Activated CD4-positive, alpha-beta memory T cell treated with anti-CD3 and anti-CD28 coated beads for 36 hours (primary cell): ENCODE measurements at places on chromosomes 12 and 14. TPM values are rescaled to one million over a fixed set of nuclear protein-coding genes. Genes with fewer than 3 reads are reported as not detected.

Gene TMEM121
- total RNA-seq = 10.2 TPM

Gene PTCSC3
- not detected for total RNA-seq

Gene KRT76
- total RNA-seq = not detected

Gene GPR132
- 33.4 TPM for total RNA-seq

Gene LRRK2
- 0.21 TPM for total RNA-seq

Gene GALNT16
- not detected for total RNA-seq

Gene CFAP251
- 1.6 TPM for total RNA-seq

Gene IAPP
- not detected for total RNA-seq

Gene GNPNAT1
- 30.4 TPM for total RNA-seq

Gene PPP1CC
- total RNA-seq = 334 TPM

Gene SRSF9
- total RNA-seq = 221 TPM

Gene KCNJ8
- total RNA-seq = not detected

Gene MGST1
- not detected for total RNA-seq

Gene LRRC10
- total RNA-seq = not detected

- peak; percentile 75 for DNase-seq
- no peaks in the 10 kb centered on the region for H3K27me3 ChIP-seq
- peaks cover 64% of the 10 kb centered on the region for H3K4me1 ChIP-seq
- H3K27ac ChIP-seq = no peak overlapping the region
- no peak overlapping the region for H3K4me3 ChIP-seq
Observed at GRCh38 chr12:101823891-101824290, 6.9 kb downstream of the GNPTAB start.

DNA sequence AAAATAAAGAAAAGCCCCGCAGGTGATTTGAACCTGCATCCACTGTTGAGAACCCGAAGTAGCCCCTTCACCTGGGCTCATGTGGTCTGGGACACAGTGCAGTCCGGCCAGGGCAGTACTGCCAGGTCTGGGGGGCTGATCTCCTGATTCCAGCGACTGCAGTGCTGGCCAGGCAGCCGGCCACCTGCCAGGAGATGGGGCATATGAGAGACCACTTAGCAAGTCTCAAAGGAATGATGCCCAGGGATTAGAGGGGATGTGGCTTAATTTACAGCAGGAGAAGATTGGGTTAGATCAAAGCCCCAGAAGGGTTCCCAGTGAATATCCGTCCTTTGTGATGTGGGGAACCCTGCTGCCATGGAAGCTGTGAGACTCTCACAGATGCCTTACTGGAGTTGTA lies 113.3 kb downstream of the PRMT8 start:
- H3K4me1 ChIP-seq = no peaks in the 10 kb centered on the region
- no peak for DNase-seq
- H3K27me3 ChIP-seq = no peaks in the 10 kb centered on the region
- H3K27ac ChIP-seq = no peak overlapping the region
- H3K4me3 ChIP-seq = no peak overlapping the region
- H3K36me3 ChIP-seq = peaks cover 4% of the 10 kb centered on the region

DNA sequence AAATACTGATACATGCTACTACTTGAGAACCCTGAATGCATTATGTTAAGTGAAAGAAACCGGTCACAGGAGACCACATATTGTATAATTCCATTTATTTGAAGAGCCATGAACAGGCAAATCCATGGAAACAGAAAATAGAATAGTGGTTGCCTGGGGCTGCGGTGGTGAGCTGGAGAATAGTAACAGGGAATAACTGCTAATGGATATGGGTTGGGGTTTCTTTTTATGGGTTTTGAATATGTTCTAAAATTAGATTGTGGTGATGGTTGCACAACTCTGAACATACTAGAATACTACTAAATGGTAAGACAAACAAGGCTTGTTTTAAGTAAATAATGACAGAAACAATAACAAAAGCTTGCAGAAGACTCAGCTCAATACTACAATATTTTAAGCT lies 293.0 kb downstream of the BTG1 start:
- no peak overlapping the region for H3K4me3 ChIP-seq
- no peaks in the 10 kb centered on the region for H3K36me3 ChIP-seq
- peaks cover 26% of the 10 kb centered on the region for H3K4me1 ChIP-seq

DNA sequence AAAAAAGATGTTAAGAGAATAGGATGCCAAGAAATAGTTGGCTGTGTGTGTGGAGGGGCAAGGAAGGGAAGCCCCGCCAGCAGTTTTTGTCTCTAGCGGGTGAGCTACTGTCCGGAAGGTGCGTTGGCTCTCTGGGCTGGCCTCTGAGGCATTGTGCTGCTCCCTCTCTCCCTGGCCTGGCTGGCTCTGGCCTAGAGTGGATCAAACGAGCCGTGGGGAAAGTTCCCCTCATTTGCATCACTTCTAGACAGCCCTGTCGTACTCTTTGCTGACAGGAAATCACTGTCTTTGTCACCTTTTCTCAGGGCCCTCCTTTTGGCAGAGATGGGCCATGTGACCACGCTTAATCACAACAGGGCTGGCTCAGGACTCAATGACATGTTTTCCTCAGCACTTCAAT lies 236.1 kb upstream of the NPAS3 start:
- DNase-seq = peak; percentile 62
- H3K36me3 ChIP-seq = no peaks in the 10 kb centered on the region
- peaks cover 7% of the 10 kb centered on the region for H3K4me1 ChIP-seq
- no peak overlapping the region for H3K4me3 ChIP-seq
- H3K27me3 ChIP-seq = no peaks in the 10 kb centered on the region

- H3K27me3 ChIP-seq = peaks cover 11% of the 10 kb centered on the region
- H3K27ac ChIP-seq = no peak overlapping the region
- no peak for DNase-seq
- no peak overlapping the region for H3K4me3 ChIP-seq
- no peaks in the 10 kb centered on the region for H3K36me3 ChIP-seq
Observed at GRCh38 chr12:107126796-107127481, 33.6 kb upstream of the CRY1 start.

DNA sequence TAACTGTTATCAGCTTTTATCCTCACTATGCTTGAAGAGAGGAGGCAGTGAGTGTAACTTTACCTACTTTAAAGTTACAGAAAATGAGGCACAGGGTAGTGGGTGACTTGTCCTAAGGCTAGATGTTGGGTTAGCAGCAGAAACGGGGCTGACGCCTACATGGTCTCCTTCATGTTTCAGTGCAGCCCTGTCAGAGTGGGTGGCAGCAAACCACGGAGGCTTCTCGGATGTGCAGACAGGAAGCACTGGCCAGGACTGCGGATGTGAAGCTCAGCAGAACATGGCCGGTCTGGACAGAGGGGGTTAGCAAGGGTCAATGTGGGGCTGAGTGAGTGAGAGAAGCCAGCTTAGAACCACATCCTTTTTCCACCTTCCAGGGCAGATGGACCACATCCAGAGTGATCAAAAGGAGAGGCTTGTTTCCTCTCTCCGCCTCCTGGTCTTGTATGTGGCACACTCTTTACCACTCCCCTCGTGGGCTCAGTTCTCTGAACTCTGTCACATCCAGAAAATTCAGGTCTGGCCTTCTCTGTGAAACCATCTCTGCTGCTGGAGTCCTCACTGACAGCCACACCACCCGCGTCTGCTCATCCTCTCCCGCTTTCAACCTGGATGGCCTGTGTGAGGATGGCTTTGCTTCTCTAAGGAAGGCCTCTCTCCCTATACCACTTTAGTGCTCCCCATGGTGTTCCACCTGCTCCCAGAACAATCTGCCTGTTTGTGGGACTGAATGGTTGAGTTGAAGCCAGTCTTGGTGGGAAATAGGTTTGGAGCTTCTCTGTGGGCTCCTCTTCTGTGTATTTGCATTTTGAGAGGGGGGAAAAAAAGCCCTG lies 14.1 kb downstream of the SUSD6 start:
- peak overlapping the region; percentile 71 for H3K4me3 ChIP-seq
- H3K27me3 ChIP-seq = no peaks in the 10 kb centered on the region
- H3K27ac ChIP-seq = peak overlapping the region; percentile 96
- peak; percentile 92 for DNase-seq
- peaks cover 12% of the 10 kb centered on the region for H3K36me3 ChIP-seq
- peaks cover 96% of the 10 kb centered on the region for H3K4me1 ChIP-seq

- H3K4me3 ChIP-seq = no peak overlapping the region
- H3K4me1 ChIP-seq = no peaks in the 10 kb centered on the region
- DNase-seq = no peak
Observed at GRCh38 chr12:55043542-55043941, 23.8 kb downstream of the NEUROD4 start.

DNA sequence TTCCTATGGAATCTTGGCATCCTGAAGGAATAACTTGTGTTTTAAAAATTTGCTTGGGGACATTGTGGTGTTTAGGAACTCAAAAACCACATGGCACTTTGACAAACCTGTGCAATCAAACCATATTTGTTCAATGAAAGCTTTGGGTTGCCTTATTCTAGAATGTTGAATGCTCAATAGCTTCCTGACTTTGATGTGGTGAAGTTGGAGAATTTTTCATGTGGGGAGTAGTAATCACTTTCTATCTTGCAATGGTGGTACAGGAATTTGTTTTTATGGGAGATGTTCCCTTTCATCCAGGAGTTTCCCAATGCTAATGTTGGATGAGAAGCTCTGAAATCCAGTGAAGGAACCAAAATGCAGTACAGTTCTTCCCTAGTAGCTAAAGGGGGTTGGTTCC lies 42.2 kb upstream of the LDHB start:
- H3K4me3 ChIP-seq = no peak overlapping the region
- H3K36me3 ChIP-seq = no peaks in the 10 kb centered on the region
- no peak overlapping the region for H3K27ac ChIP-seq
- DNase-seq = no peak
- H3K27me3 ChIP-seq = no peaks in the 10 kb centered on the region
- H3K4me1 ChIP-seq = peaks cover 12% of the 10 kb centered on the region

GRCh38 chr14:75041613-75042012 lies 9.7 kb downstream of the MLH3 start:
- DNase-seq = no peak
- H3K27me3 ChIP-seq = no peaks in the 10 kb centered on the region

- H3K4me1 ChIP-seq = peaks cover 37% of the 10 kb centered on the region
- H3K27me3 ChIP-seq = no peaks in the 10 kb centered on the region
- H3K36me3 ChIP-seq = peaks cover 10% of the 10 kb centered on the region
- no peak overlapping the region for H3K4me3 ChIP-seq
- no peak for DNase-seq
Observed at GRCh38 chr12:92605621-92606170, 97.1 kb upstream of the PLEKHG7 start.

GRCh38 chr12:2613326-2614073 lies 181.3 kb upstream of the FKBP4 start:
- DNase-seq = peak; percentile 79
- H3K4me3 ChIP-seq = no peak overlapping the region
- peaks cover 18% of the 10 kb centered on the region for H3K4me1 ChIP-seq
- no peaks in the 10 kb centered on the region for H3K36me3 ChIP-seq

- peak overlapping the region; percentile 11 for H3K27ac ChIP-seq
- no peak for DNase-seq
- H3K27me3 ChIP-seq = no peaks in the 10 kb centered on the region
- peaks cover 21% of the 10 kb centered on the region for H3K36me3 ChIP-seq
Observed at GRCh38 chr12:76024942-76025600, 6.5 kb downstream of the PHLDA1 start.

- H3K4me1 ChIP-seq = no peaks in the 10 kb centered on the region
- no peak for DNase-seq
- H3K36me3 ChIP-seq = no peaks in the 10 kb centered on the region
- no peak overlapping the region for H3K4me3 ChIP-seq
Observed at GRCh38 chr12:27095346-27095745, 13.0 kb upstream of the C12orf71 start.

GRCh38 chr12:79174626-79175025 lies 310.1 kb downstream of the SYT1 start:
- no peaks in the 10 kb centered on the region for H3K27me3 ChIP-seq
- no peaks in the 10 kb centered on the region for H3K36me3 ChIP-seq
- no peaks in the 10 kb centered on the region for H3K4me1 ChIP-seq
- no peak for DNase-seq
- H3K27ac ChIP-seq = no peak overlapping the region
- no peak overlapping the region for H3K4me3 ChIP-seq

GRCh38 chr14:33918256-33918655 lies 32.6 kb downstream of the EGLN3 start:
- no peak for DNase-seq
- H3K4me1 ChIP-seq = no peaks in the 10 kb centered on the region
- H3K27me3 ChIP-seq = no peaks in the 10 kb centered on the region
- H3K36me3 ChIP-seq = no peaks in the 10 kb centered on the region
- H3K4me3 ChIP-seq = no peak overlapping the region
- H3K27ac ChIP-seq = no peak overlapping the region

- no peak overlapping the region for H3K4me3 ChIP-seq
- no peak overlapping the region for H3K27ac ChIP-seq
- H3K36me3 ChIP-seq = no peaks in the 10 kb centered on the region
- H3K4me1 ChIP-seq = peaks cover 53% of the 10 kb centered on the region
Observed at GRCh38 chr12:12804011-12804410, 9.1 kb upstream of the DDX47 start.

DNA sequence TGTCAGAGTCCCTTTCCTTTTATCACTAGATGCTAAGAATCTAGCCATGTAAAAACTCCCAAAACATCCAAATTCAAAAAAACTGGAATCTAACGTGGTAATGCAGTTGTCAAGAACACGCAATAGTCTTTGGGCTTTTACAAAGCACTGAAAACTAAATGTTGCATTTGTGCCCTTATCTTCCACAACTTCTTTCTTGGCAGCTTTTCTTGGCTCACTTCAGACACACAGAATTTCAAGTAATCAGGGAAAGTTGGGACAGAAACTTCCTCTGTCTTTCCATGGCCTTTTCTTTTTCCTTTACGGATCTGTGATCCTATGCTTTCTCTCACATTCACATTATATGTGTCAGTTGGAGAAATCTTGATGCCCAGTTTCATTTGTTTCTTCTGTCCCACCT lies 136.0 kb downstream of the CRADD start:
- H3K36me3 ChIP-seq = peaks cover 2% of the 10 kb centered on the region
- H3K4me3 ChIP-seq = no peak overlapping the region
- no peak for DNase-seq
- no peak overlapping the region for H3K27ac ChIP-seq

DNA sequence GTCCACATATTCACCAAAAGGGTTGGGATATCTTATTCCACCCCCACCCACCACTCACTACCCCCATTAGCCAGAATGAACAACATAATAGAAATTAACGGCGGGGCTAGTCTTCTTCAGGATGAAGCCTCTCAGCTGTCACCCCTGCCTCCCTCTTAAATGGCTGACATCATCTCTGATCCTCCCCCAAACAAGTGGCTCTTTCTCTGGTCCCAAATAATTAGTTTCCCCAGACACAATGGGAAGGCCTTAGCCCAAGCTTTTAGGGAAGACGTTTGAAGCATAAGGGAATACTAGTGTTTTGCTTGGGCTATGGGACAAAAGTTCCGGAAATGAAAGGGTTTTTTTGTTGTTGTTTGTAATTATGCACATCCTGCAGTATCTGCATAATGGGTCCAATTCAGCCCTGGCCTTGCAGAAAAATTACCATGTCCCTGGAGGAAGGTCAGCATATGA lies 13.8 kb downstream of the STON2 start:
- H3K4me3 ChIP-seq = no peak overlapping the region
- no peaks in the 10 kb centered on the region for H3K36me3 ChIP-seq
- H3K27ac ChIP-seq = no peak overlapping the region
- peaks cover 3% of the 10 kb centered on the region for H3K27me3 ChIP-seq
- no peak for DNase-seq
